ENCODE measurements at places on chromosomes 6 and 20.

DNA sequence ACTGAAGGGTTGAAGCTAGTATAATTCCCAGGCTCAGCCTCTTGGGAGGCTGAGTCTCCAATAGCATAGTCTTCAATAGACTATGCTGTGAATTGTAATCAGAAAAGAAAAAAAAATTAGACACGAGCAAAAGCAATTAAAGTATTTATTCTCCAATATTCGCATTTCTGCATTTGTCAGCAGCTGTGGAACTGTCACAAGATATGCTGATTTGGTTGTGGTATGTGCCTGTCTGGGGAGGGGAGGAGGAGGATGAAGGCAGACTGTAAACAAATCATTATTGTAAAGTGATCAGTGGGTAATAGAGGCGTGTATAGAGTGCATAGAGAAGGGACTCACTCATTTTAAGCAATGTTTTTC, 10.1 kb upstream of the BICRAL start:
- no peak for DNase-seq

GRCh38 chr6:167766986-167767714, 59.6 kb upstream of the AFDN start:
- no peak for DNase-seq

GRCh38 chr20:19961293-19961692, 55.9 kb upstream of the NAA20 start:
- DNase-seq: no peak

DNA sequence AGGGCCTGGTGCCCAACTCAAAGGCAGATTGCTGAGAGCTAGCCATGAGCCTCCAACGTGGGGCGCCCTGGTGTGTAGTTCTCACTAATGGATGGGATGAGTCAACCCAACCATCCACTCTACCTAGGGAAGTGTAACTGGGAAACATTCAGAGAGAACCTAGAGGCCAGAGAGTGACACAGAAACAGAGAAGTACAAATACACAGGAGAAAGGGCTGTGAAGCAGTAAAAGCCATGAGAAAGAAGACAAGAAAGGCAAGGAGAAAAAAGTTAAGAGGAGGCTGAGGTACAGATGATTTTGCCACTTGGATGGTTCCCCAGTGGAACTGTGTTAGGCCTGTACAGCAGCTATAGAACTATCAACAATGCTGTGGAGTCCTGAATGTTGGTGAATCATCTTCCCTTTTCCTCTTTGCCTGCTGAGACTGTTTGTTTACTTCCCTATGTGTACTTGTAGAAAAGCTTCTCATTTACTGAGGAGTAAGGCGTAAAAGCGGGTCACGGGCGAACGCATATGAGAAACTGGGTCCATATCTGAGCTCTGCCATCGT, 39.0 kb downstream of the MAN1A1 start:
- no peak for DNase-seq

DNA sequence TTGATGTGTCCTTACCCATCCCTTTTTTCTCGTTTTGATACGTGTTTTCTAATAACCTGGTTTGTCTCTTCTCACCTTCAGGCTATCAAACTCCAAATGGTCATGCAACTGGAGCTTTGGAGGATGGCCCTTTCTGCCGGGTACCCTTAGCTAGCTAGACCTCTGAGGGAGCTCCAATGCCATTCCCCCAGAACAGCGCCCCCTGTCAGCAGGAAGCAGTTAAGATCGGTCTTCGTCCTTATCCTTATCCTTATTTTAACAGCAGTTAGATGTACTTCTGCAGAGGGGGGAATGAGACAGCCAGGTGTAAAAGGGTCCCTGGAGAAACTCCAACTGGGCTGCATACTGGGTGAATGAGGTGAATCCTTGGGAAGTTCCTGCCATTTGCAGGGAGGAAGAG, 37.2 kb downstream of the SEL1L2 start:
- no peak for DNase-seq

DNA sequence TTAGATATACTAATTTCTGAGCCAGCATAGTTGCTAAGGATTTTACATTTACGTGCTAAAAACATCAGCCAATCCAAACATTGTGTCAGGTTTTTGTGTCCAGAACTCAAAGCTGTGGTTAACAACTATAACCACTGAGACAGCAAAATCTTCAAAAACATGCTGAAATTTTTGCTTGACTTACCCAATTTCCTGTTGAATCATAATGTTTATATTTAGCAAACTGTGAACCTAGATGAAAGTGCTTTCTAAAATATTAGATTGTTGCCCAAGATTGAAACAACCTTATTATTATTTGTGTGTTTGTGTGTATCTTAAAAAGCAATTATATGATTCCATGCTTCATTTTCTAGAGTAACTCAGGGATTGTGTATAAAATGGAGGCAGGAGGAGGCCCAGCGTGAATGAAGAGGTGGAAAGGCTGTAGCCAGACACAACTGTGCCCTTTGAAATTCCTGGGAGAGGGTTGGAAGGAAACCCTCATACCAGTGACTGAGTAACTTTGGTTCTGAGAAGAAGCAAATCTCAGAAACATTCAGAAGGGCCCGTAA, 48.0 kb downstream of the ARMC2 start:
- DNase-seq: no peak

DNA sequence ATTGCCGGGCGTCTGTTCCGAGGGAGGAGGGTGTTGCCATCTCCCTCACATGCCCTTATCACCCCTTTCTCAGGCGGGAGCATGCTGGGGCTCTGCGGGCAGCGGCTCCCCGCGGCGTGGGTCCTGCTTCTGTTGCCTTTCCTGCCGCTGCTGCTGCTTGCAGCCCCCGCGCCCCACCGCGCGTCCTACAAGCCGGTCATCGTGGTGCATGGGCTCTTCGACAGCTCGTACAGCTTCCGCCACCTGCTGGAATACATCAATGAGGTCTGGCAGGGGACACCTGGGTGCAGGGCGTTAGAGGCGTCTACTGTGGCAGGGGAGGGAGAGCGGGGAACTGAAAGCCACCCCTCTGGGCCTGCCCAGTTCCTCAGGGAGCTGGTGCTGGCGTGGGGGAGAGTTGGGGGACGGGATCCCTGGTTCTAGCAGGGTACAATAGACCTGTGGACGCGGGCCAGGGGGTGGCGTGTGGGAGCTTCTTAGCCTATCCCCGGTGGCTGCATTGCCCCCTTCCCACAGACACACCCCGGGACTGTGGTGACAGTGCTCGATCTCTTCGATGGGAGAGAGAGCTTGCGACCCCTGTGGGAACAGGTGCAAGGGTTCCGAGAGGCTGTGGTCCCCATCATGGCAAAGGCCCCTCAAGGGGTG, 697 bp downstream of the PPT2 start:
- peak; percentile 3 for DNase-seq

GRCh38 chr20:26276554-26277210, 580.0 kb upstream of the ZNF337 start:
- DNase-seq: no peak

DNA sequence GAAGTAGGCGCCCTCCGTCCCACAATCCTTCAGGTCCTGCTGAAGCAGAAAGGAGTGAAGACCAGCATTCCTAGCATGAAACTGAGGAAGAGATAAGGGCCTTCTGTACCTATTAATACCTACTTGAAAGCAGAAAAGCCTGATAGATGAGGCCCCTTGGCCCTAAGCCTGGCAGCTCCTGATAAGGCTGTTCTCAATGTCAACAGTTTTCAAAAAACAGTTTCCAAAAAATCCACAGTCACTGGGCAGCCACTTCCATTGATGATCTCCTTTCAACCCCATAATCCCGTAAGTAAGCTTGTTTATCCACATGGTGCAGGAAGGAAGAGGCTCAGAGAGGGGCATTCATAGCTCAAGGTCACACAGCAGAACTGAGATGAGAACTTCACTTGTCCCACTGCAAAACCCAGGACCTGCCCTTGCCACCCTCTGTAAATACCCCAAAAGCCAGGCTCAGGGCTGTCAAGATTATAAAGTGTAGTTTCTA, 2.8 kb upstream of the E2F1 start:
- no peak for DNase-seq

DNA sequence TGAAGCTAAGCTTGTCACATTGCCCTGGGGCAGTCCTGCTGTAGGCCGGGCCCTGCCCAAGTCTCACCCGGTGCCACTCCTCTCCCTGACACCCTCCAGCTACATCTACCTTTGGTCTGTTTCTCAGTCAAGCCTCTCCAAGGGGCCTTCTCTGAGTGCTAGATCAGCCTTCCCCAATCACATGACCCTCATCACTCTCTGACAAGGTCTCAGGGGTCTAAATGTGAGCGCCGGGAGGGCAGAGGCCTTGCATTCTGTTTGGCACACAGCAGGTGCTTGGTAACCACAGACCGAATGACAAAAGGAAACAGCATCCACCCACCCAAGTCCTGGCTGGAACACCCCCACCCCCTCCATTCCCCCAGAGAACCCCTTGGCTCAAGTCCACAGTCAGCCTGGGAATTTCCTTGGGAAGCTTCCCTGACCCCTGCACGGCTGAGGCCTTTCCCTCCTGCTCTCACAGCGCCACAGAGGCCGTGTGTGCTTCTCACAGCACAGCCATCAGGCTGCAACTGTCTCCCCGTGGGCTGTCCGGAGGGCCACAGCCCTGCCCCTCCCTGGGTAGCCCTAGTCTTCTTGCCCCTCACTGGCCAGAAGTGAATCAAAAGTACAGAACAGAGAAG, 32.9 kb downstream of the PKIG start:
- no peak for DNase-seq

DNA sequence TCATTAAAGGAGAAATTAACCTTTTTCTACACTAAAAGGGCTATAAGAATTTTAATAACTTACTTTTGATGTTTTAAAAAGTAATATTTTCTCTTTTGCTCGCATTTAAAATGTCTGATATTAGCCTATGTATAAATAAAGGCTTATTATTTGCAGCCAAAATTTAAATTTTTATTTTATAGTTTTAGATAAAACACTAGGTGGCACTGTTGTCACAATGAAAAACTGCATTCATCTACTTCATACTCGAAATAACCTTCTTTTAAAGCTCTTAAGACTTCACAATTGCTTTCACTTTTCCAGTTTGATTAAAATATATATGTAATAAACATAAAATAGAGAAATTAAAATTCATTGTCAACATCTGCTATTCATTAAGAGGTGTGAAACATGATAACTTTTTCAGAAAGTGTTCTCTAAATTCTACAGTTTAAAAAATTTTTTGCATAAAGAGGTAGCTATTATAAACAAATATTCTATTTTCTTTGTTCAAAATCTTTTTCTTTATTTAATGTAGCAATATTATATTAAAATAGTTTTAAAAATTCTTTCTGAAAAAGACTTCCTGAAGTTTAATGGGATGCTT, 78.8 kb upstream of the DEFB112 start:
- no peak for DNase-seq

Data from NCI-H2107 (cell line).